ENCODE measurements at places on chromosomes 2 and 18.
A peak's percentile ranks its signal among the peaks of the same experiment; 100 is the strongest.

- peaks cover 55% of the 10 kb centered on the region for H3K27me3 ChIP-seq
- H3K4me1 ChIP-seq, result peaks cover 7% of the 10 kb centered on the region
- peak; percentile 39 for DNase-seq
- no peaks in the 10 kb centered on the region for H3K36me3 ChIP-seq
- no peak overlapping the region for H3K27ac ChIP-seq
Observed at GRCh38 chr2:70789304-70790135, 923 bp downstream of the FIGLA start.

- H3K27me3 ChIP-seq, result no peaks in the 10 kb centered on the region
- H3K4me1 ChIP-seq, result no peaks in the 10 kb centered on the region
- no peaks in the 10 kb centered on the region for H3K36me3 ChIP-seq
- no peak for DNase-seq
- H3K4me3 ChIP-seq, result no peak overlapping the region
Observed at GRCh38 chr2:149767516-149767974, 180.0 kb upstream of the MMADHC start.

GRCh38 chr18:23062011-23062410, 73.3 kb upstream of the CABLES1 start:
- no peaks in the 10 kb centered on the region for H3K36me3 ChIP-seq
- H3K4me3 ChIP-seq, result no peak overlapping the region
- peaks cover 2% of the 10 kb centered on the region for H3K4me1 ChIP-seq
- no peaks in the 10 kb centered on the region for H3K27me3 ChIP-seq
- H3K27ac ChIP-seq, result no peak overlapping the region

DNA sequence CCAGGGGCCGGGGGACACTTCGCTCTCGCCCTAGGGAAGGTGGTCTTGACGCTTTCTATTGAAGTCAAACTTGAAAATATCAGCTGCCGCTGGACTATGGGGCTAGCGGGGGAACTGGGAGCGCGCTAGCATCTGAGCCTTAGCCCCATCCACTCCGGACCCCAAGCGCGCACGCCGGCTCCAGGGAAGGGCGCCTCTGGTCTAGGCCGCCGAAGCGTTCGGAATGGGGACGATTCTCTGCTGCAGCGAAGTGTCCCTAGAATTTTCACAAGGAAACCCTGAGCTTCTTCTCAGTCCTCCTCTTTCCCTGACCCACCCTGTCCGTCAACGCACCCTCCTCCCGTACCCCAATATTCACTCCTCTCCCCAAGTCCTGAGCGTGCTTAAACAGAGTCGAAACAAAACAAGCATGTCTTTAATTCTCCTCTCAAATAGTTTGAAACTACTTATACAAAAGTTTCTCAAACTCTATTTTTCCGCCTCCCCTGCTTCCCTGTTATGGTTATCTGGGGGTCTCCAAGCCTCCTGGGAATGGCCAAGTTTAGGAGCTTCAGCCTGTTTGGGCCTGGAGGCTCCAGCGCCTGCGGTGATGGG, 5.0 kb downstream of the RAX start:
- H3K4me3 ChIP-seq, result peak overlapping the region; percentile 56
- H3K36me3 ChIP-seq, result no peaks in the 10 kb centered on the region
- no peak for DNase-seq

- H3K4me3 ChIP-seq, result no peak overlapping the region
- DNase-seq, result no peak
- peaks cover 6% of the 10 kb centered on the region for H3K4me1 ChIP-seq
Observed at GRCh38 chr2:46068636-46069035, 228.6 kb upstream of the EPAS1 start.

GRCh38 chr2:240386326-240386725, 49.1 kb upstream of the GPC1 start:
- H3K4me3 ChIP-seq, result no peak overlapping the region
- H3K4me1 ChIP-seq, result no peaks in the 10 kb centered on the region
- H3K36me3 ChIP-seq, result no peaks in the 10 kb centered on the region
- H3K27me3 ChIP-seq, result peaks cover 18% of the 10 kb centered on the region
- no peak for DNase-seq

GRCh38 chr2:237184192-237184918, 98.7 kb downstream of the COPS8 start:
- H3K36me3 ChIP-seq, result no peaks in the 10 kb centered on the region
- DNase-seq, result no peak
- H3K27me3 ChIP-seq, result peaks cover 65% of the 10 kb centered on the region
- H3K4me3 ChIP-seq, result no peak overlapping the region
- no peaks in the 10 kb centered on the region for H3K4me1 ChIP-seq

- H3K27me3 ChIP-seq, result no peaks in the 10 kb centered on the region
- no peak overlapping the region for H3K27ac ChIP-seq
- DNase-seq, result no peak
- H3K36me3 ChIP-seq, result no peaks in the 10 kb centered on the region
- H3K4me3 ChIP-seq, result no peak overlapping the region
Observed at GRCh38 chr18:58258692-58259342, 214.8 kb downstream of the NEDD4L start.

DNA sequence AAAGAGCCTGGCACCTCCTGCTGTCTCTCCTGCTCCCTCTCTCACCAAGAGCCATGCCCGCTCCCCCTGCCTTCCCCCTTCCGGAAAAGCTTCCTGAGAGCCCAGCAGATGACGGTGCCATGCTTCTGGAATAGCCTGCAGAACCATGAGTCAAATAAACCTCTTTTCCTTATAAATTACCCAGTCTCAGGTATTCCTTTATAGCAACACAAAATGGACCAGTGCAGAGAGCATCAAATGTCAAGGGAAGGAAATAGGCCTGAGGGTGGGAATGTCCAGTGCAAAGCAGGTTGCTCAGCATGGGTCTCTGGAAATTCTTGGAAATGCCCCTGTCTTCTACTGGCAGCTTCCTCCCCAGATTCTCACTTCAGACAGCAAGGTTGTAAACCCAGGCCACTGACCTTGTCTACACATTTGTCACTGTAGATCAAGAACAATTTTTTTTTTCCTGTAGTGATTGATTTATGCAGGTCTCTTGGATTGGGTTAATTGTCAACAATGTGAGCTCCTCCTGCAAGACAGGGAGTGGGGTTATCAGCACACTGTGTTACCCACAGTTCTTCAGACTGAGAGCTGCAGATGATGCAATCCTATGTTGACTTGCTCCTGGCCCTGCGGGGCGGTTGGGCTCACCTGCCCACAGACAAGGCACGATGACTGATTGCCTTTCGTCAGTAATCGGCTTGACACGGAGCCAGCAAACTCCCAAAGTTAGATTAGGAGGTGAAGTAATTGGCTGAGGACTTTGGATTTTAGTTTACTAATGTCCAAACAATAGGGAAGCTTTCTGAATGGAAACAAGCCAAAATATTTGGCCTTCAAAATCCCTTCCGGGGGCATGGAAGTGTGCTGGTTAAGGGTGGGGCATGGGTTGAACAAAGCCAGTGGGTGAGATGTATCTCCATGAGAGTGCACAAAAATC, 5.4 kb upstream of the BOD1L2 start:
- DNase-seq, result no peak
- peaks cover 15% of the 10 kb centered on the region for H3K27me3 ChIP-seq
- H3K27ac ChIP-seq, result no peak overlapping the region
- H3K4me3 ChIP-seq, result no peak overlapping the region
- H3K4me1 ChIP-seq, result no peaks in the 10 kb centered on the region
- H3K36me3 ChIP-seq, result no peaks in the 10 kb centered on the region
